ENCODE measurements at places on chromosomes 7 and 10.
A peak's percentile ranks its signal among the peaks of the same experiment; 100 is the strongest.

- no peak for DNase-seq
Measured at GRCh38 chr7:34949361-34949760, 87.9 kb downstream of the DPY19L1 start.

DNA sequence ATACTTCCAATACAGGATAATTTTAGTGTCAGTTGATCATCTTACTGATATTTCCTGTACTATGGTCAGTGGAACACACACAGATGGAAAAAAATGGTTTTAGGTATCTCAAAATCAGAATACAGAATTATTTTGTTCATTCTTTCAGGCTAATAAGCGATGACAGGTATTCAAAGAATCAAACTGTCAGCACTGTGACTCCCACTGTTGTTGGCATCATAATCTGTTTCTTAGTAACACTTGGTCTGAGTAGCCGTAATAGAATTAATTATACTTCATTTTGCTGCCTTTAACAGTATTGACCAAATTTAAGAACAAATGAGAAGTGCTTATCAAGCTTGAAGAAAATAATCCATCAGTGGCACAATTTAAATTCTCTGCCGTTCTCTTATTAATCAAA is 215.0 kb downstream of the SKAP2 start:
- DNase-seq = no peak

- peak; percentile 59 for DNase-seq
Measured at GRCh38 chr7:2529161-2530070, 9.8 kb downstream of the LFNG start.

- no peak for DNase-seq
Measured at GRCh38 chr10:48605786-48606529, 1.1 kb upstream of the ARHGAP22 start.

DNA sequence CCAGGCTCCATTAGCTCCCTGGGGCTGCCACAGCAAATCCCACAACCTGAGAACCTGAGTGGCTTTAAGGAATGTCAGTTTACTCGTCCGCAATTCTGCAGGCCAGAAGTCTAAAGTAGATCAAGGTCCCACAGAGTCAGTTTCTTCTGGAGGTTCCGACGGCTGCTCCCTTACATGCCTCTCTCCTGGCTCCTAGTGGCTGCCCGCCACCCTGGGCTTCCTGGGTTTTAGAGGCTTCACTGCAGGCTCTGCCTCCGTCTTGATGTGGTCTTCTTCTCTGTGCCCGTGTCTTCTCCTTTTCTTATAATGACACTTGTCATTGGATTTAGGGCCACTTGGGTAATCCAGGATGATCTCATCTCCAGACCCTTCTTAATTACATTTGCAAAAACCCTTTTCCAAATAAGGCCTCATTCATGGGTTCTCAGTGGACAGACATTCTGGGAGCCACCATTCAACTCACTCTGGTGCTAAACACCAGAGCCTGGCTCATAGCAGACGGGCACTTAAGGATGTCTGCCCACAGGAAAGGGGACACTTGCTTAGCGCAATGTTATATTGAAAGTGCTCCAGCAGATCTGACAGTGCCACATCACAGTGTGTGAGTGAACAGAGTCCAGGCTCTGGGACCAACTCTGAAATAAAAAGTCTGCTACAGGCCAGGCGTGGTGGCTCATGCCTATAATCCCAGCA is 77.6 kb downstream of the VWC2 start:
- DNase-seq = no peak

- DNase-seq = no peak
Measured at GRCh38 chr7:130490311-130490791, 1.5 kb upstream of the MEST start.

DNA sequence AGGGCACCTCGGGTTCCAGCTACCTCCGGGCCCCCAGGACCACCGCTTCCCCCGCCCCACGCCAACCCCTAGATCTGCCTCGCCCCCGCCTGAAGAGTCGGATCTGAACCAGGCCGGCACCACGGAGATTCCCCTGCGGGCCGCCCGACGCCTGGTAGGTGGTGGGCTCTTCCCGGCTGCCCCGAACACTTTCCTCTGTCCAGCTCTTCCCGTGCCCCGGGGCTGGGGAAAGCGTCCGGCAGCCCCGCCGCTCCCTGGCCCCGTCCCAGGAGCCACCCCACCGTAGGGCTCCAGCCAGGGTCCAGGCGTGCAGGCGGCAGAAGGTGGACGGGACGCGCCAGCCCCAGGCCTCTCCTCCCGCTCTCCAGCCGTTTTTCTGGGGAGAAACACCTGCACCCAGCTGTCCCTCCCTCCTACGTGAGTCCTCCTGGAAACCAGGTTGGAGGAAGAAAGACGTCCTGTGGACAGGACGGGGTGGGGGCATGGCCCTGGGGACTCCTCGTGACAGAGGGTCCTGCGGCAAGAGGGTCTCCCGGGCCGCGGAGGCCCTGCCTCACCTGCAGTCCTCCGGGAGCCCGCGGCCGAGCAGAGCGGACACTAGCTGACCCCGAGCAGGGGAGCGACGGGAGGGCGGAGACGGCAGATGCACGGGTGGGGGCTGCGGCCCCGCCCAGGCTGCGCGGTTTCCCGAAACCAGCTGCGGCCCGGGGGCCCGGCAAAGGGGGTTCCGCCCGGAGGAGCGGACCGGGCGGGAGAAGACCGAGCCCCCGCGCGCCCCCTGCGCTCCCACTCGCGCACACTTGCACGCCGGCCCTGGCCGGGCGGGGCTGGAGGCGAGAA is at the start of gene TMEM176B:
Gene TMEM176B, minus strand, starts transcription at position 624 of the 840 bp plus-strand sequence. CDS start 3,795 bp downstream, outside the sequence.
- DNase-seq = no peak

DNA sequence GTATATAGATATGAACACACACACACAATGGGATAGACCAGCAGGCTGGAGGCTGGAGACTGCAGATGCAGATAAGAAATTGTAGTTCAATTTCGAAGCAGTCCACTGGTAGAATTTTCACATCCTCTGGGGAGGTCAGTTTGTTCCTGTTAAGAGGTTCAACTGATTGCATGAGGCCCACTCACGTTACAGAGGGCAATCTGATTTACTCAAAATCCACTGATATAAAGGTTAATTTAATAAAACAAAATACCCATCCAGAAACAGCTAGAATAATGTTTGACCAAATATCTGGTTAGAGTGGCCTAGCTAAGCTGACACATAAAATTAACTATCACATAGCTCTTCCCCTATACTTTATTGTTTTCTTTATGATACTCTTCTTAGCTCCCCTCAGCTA is 162.9 kb upstream of the SMIM30 start:
- DNase-seq = no peak

GRCh38 chr10:93475227-93475626 is 6.9 kb downstream of the MYOF start:
- no peak for DNase-seq

- no peak for DNase-seq
Measured at GRCh38 chr7:127504715-127505114, 80.7 kb downstream of the GCC1 start.

DNA sequence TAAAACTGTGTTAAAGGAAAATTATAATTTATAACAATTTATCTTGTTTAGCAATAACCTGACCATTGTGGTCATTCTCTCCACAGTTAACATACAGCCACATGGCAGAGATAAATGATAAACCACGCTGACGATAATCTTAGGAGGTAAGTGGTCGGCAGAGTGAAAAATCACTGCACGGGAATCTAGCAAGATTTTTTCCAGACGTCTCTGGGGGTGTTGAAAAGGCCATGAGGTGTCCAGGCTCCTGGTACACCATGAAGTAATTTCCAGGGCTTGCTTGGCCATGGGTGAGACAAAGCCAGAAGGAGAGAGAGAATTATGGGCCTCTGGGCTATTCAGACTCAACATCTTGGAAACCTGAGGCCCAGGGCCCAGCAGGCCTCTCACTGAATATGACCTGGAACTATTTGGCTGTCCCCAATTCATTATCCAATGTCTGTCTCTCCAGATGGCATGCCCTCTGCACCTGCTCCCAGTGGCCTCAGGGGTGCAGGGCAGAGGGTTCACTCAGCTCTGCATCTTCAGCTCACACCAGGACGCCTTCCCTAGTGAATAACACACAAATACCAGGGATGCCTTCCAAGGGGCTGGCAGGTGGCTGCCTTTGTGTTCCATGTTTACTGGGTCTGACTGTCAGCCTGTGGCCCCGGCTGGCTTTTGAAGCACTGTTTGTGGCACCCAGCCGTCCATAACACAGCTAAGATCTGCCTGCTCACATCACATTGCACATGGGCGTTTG is 590.4 kb upstream of the PFKP start:
- no peak for DNase-seq

DNA sequence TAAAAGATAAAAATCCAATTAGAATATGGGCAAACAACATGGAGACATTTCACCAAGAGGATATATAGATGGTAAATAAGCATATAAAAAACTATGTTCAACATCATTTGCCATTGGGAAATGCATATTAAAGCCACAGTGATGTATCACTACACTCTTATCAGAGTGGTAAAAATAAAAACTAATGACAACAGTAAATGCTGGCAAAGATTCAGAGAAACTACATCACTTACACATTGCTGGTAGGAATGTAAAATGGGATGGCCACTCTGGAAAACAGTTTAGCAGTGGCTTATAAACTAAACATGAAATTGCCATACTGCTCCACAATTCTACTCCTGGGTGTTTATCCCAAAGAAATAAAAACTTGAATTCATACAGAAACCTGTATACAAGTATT is 59.2 kb downstream of the CROT start:
- DNase-seq = no peak

DNA sequence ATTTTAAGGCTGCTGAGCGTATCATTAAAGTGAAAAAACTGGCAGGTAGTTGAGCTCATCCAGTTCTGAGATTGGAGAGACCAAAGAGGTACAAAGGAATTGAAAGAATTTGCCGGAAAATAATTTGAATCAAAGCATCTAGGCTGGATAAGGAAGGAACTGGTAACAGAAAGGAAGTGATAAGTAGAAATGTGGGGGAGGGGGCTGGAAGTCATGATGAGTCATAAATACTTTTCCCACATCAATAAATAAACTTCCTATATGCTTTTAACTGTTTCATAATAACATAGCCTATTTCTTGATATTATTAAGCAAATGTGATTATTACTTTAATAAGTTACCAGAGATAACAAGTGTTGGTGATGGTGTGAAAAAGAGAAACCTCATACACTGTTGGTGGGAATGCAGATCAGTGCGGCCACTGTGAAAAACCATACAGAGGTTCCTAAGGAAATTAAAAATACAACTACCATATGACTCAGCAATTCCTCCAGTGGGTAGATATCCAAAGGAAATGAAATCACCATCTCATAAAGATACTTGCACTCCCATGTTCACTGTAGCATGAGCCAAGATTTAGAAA is 27.0 kb downstream of the ZNF438 start:
- no peak for DNase-seq

DNA sequence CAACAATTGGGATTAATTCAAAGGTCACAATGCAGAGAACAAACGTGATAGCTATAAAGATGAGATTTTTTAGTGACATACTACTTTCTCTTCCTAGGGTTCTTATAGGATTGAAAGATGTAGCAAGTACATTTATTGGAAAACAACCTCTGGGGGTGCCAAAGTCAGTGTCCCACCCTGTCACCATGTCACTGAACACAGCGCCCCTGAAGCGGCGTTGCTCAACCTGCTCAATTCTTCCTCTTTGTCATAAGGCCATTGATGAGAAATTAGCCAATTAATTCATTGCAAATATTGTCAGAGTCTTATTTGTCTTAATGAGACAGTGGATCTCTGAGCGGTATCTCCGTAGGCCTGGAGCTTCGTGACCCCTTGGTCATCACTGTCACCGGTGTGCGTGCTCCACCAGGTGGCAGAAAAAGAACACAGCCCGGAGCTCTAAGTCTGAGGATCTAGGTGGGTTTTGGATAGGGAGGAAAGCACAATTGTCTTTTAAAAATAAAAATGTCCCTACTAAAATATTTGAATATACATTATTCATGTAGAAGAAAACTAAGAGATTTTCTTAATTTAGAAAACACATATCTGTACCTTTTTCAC is 362.6 kb downstream of the PAXIP1 start:
- no peak for DNase-seq

- DNase-seq = no peak
Measured at GRCh38 chr7:157855452-157856213, 518.8 kb downstream of the DNAJB6 start.

DNA sequence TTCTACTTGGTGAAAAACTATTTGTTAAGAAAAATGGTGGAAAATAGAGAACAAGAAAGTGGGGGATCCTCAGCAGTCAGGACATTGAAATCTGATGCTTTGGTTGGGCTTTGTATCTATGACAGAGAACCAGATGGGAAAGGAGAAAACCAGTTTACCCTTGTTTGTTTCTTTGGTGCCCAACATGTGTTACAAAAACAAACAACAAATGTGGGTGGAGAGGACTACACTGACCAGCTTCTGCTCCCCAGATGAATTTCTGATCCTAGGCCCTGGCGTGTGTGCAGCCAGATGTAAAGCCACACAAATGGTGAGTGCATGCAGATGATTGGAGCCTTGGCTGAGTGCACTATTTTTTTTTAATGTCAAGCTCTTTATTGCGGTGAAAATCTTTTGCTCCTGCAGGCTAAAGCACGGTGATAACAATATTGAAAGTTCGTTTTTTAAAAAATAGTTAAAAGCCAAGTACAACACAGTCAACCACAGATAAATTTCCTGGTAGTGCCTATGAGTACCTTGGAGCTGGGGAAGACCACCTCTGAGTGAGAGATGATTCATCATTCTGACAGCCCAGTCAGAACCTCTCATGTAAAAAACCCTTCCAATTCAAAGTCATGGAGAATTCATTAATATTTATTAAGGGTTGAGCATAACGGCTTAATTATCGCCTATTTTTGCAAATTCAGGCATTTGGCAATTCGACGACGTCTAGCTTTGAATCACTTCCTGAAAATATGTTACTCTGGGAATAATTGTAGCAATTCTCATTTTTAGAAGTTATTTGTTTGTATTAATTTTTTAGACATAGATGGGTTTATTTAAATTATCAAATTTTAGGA is 163.7 kb downstream of the AGMO start:
- no peak for DNase-seq

Data from central memory CD4-positive, alpha-beta T cell (primary cell).